Stimulated activated memory B cell treated with anti-CD40 and anti-IgM and Interleukin-4, amounts not matched to agents 10 μg/mL and 1 μg/mL and 100 μg/mL, for 72 hours (primary cell): ENCODE measurements at places on chromosomes 13 and 19.

DNA sequence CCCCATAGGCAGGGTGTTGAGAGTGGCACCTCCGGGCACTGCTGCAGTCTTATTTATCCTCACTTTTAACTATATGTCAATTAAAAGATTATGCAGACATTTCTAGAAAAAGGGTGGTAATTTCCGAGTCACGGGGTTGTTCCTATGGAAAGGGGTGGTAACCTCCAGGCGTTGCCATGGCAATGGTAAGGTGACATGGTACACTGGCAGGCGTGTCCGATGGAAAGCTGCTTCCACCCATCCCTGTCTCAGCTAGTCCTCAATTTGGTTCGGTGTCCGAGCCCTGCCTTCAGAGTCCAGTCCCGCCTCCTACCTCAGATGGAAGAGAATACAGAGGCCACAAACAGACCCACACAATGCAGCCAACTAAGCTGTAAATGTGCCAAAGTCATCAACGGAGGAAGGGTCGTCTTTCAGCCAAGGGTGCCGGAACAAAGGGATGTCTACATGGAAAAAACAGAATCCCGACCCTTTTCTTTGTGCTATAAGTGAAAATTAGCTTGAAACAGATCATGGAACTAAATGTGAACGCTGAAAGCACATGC lies 72.6 kb upstream of the C13orf46 start:
- peaks cover 82% of the 10 kb centered on the region for H3K4me1 ChIP-seq
- H3K36me3 ChIP-seq, result peaks cover 39% of the 10 kb centered on the region
- H3K27ac ChIP-seq, result peak overlapping the region; percentile 88
- H3K4me3 ChIP-seq, result no peak overlapping the region
- no peaks in the 10 kb centered on the region for H3K27me3 ChIP-seq

- peaks cover 76% of the 10 kb centered on the region for H3K36me3 ChIP-seq
- H3K4me3 ChIP-seq, result no peak overlapping the region
- H3K4me1 ChIP-seq, result no peaks in the 10 kb centered on the region
- no peak for ATAC-seq
- H3K27me3 ChIP-seq, result no peaks in the 10 kb centered on the region
Measured at GRCh38 chr13:95787356-95788099, 110.6 kb downstream of the DNAJC3 start.

DNA sequence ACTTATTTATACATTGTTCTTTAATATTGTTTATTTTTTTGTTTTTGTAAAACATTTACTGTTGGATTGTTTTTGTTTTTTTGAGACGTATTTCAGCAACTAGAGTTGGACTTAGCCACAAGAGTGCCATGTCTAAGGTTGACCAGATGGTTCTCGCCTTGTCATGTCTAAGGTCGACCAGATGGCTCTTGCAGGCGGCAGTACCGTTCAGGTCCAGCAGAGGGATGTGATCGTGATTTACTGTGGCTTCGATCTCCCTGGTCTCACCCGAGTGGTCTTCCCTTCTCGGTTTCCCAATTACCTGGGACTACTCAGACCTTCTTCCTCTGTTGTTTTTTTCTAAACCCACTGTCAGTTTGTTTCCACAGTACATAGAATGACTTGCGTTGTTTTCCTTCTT lies 1438.6 kb downstream of the UQCRFS1 start:
- H3K27me3 ChIP-seq, result no peaks in the 10 kb centered on the region
- no peak for ATAC-seq
- no peak overlapping the region for H3K4me3 ChIP-seq
- H3K27ac ChIP-seq, result no peak overlapping the region

DNA sequence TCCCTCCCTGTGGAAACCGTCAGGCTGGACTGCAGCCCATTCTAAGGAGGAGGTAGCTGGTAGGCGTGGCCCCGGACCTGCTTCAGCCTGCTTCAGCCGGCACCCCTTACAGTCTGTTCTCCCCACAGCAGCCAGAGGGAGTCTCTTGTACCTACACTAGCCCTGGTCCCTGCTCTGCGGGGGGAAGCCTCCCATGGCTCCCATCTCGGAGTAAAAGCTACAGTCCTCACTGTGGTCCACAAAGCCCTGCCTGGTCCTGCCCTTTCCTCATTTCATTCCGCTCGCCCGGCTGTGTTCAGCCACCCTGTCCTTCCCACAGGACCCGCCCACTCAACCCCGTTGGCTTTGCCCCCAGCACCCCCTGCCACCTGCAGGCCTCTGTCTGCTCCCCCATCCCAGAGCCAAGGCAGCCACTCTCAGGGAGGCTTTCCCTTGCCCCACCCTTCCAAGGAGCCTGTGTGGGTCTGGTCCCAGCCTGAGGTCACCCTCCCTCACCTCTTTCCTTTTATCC lies 1.3 kb downstream of the PGLYRP1 start:
- H3K4me1 ChIP-seq, result peaks cover 13% of the 10 kb centered on the region
- no peak for ATAC-seq
- H3K36me3 ChIP-seq, result peaks cover 23% of the 10 kb centered on the region
- H3K27ac ChIP-seq, result no peak overlapping the region
- H3K4me3 ChIP-seq, result no peak overlapping the region

GRCh38 chr19:5893907-5894703 lies 9.5 kb downstream of the NDUFA11 start:
- H3K4me1 ChIP-seq, result peaks cover 9% of the 10 kb centered on the region
- no peak for ATAC-seq
- H3K36me3 ChIP-seq, result peaks cover 20% of the 10 kb centered on the region
- no peak overlapping the region for H3K27ac ChIP-seq
- no peak overlapping the region for H3K4me3 ChIP-seq

- no peaks in the 10 kb centered on the region for H3K27me3 ChIP-seq
- H3K4me3 ChIP-seq, result no peak overlapping the region
- no peak overlapping the region for H3K27ac ChIP-seq
- no peak for ATAC-seq
Measured at GRCh38 chr13:44884076-44884729, 105.1 kb downstream of the NUFIP1 start.

DNA sequence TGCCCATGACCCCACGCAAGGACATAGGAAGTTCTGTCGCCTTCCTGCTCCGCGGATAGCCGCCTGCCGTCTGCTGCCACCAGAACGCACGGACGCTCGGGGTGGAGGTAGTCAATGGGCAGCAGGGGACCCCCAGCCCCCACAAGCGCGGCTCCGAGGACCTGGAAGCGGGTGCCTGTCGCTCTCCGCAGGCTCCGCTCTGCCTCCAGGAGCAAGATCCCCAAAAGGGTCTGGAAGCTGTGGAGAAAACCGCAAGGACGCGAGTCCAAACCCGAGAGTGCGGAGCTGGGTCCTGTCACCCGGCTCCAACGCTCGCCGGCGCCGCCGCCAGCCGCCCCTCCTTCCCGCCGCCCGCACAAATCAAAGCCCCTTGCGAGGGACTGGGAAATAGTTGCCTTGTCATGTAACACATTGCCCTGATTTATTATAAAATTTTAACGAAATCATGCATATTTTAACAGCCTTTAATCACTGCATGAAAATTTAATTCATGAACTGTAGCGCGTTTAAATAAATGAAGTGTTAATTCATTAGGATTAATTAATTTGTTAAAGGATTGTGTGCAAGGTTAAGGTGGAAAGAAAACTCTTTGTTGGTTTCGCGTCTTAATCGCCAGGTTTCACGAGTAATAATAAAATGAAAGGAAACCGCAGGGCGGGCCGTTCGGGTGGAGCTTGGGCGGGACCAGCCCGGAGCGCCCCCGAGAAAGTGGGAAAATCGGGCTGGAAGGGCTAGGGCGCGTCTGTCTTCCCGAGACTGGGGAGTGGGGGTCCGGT lies 5.5 kb upstream of the POU4F1 start:
- peaks cover 44% of the 10 kb centered on the region for H3K4me1 ChIP-seq
- ATAC-seq, result no peak
- no peak overlapping the region for H3K27ac ChIP-seq
- peak overlapping the region; percentile 91 for H3K4me3 ChIP-seq
- H3K27me3 ChIP-seq, result peaks cover 70% of the 10 kb centered on the region
- H3K36me3 ChIP-seq, result no peaks in the 10 kb centered on the region

DNA sequence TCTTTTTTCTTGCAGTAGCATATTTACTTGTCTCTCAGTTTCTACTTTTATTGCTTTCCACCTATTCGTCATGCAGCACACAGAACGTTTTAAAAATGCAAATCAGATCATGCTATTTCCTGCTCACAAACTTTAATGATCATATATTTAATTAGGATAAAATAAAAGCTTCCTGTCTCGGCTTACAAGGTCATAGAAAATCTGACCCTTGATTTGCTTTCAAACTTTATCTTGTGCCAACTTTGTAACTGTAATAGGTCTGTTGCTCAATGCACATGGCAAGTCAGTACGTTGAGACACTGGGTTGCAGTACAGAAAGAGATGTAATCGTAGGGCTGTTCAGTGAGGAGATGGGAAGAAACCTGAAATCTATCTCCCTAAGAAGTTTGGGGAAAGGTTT lies 95.6 kb upstream of the CSNK1A1L start:
- no peak for ATAC-seq
- no peaks in the 10 kb centered on the region for H3K36me3 ChIP-seq
- H3K4me1 ChIP-seq, result no peaks in the 10 kb centered on the region
- no peaks in the 10 kb centered on the region for H3K27me3 ChIP-seq

DNA sequence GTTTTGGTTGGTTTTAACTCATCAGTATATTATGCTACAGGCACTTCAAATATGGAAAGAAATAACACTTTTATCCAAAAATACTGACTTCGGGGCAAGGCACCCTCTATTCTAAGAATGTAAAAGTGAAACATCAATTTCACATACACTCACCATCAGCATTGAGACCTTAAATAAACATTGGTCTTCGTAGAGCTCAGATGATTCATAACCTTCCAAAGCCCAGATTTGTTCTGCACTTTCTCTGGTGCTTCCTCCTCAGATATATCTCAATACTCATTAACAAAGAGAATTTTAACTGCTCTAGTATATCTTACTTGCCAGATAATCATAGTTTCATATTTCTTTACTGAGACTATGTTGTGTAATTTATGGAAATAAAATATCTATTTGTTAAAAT lies 794.3 kb downstream of the LIG4 start:
- H3K4me3 ChIP-seq, result no peak overlapping the region
- no peak overlapping the region for H3K27ac ChIP-seq
- H3K27me3 ChIP-seq, result no peaks in the 10 kb centered on the region
- H3K36me3 ChIP-seq, result no peaks in the 10 kb centered on the region
- ATAC-seq, result no peak

DNA sequence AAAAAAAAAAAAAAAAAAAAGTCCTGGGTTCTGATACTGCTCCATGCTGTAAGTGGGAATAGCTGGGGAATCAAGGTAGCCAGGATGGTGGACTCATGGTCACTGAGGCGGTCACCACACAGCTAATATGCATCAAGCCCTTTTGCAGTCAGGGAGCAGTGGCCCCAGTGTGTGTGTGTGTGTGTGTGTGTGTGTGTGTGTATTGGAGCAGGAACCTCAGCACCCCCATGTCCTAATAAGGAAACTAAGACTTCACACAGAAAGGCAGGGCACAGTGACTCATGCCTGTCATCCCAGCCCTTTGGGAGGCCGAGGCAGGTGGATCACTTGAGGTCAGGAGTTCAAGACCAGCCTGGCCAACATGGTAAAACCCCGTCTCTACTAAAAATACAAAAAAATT lies 12.0 kb downstream of the B3GNT3 start:
- no peak for ATAC-seq
- H3K36me3 ChIP-seq, result no peaks in the 10 kb centered on the region
- peaks cover 35% of the 10 kb centered on the region for H3K27me3 ChIP-seq
- no peak overlapping the region for H3K27ac ChIP-seq

GRCh38 chr13:30413842-30414241 lies 8.5 kb upstream of the UBE2L5 start:
- ATAC-seq, result no peak
- H3K36me3 ChIP-seq, result no peaks in the 10 kb centered on the region
- H3K4me1 ChIP-seq, result peaks cover 70% of the 10 kb centered on the region
- H3K27ac ChIP-seq, result peak overlapping the region; percentile 60
- H3K27me3 ChIP-seq, result no peaks in the 10 kb centered on the region

DNA sequence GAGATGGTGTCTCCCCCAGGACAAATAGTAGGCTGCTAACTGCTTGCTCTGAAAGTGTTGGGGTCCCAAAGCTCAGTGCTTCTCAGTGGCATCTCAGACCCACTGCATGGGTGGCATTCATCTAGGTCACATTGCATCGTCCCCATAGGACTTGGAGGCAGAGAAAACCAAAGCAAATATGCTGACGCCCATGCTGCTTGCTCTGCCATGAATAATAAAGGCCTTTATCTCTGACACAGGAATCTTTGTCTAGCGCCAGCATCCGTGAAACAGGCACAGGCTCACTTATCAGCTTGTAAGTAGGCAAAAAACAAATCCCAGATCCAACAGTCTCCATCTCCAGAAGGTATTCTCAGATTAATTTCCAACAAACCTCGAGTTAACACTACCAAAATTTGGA lies 18.9 kb upstream of the IPO5 start:
- no peak overlapping the region for H3K27ac ChIP-seq
- no peaks in the 10 kb centered on the region for H3K4me1 ChIP-seq
- no peaks in the 10 kb centered on the region for H3K36me3 ChIP-seq
- H3K27me3 ChIP-seq, result peaks cover 58% of the 10 kb centered on the region

DNA sequence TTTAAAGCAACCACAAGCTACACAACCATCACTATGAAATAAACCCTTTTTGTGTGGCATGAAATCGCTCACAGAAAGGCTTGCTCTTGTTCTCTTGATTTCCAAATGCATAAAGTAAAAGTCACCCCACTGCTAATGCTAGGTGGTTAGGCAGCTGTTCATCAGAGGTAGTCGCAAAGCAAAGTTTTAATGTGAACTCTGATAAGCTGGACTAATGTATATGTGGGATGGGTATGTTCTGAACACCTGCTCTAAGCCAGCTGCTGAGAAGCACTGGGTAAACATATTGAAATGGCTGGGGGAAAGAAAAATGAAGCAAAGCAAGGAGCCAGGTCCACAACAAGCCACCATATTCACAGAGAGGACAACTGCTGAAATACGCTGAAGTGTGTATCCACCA lies 142.3 kb downstream of the KLF12 start:
- no peak overlapping the region for H3K4me3 ChIP-seq
- peaks cover 69% of the 10 kb centered on the region for H3K4me1 ChIP-seq
- no peak for ATAC-seq
- H3K27me3 ChIP-seq, result no peaks in the 10 kb centered on the region

DNA sequence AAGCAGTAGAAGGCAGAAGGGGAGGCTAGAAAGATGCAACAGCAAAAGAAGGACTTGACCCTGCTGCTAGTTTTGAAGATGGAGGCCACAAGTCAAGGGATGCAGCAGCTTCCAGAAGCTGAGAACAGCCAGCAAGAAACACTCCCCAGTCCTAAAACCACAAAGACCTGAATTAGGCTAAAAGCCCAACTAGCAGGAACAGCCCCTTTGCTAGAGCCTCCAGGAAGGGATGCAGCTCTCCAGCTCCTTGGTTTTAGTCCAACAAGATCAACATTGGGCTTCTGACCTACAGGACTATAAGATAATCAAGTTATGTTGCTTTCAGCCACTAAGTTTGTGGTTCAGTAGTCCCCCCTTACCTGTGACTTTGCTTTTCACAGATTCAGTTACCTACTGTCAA lies 10.5 kb upstream of the LATS2 start:
- H3K4me1 ChIP-seq, result peaks cover 16% of the 10 kb centered on the region
- H3K27ac ChIP-seq, result no peak overlapping the region
- no peak overlapping the region for H3K4me3 ChIP-seq
- ATAC-seq, result no peak

GRCh38 chr13:60165391-60166099 lies 1.8 kb upstream of the DIAPH3 start:
- ATAC-seq, result no peak
- H3K36me3 ChIP-seq, result no peaks in the 10 kb centered on the region
- H3K4me3 ChIP-seq, result no peak overlapping the region
